ENCODE measurements at places on chromosomes 4 and X.

GRCh38 chrX:19954335-19955096 is 36.3 kb downstream of the BCLAF3 start:
- no peak for DNase-seq

DNA sequence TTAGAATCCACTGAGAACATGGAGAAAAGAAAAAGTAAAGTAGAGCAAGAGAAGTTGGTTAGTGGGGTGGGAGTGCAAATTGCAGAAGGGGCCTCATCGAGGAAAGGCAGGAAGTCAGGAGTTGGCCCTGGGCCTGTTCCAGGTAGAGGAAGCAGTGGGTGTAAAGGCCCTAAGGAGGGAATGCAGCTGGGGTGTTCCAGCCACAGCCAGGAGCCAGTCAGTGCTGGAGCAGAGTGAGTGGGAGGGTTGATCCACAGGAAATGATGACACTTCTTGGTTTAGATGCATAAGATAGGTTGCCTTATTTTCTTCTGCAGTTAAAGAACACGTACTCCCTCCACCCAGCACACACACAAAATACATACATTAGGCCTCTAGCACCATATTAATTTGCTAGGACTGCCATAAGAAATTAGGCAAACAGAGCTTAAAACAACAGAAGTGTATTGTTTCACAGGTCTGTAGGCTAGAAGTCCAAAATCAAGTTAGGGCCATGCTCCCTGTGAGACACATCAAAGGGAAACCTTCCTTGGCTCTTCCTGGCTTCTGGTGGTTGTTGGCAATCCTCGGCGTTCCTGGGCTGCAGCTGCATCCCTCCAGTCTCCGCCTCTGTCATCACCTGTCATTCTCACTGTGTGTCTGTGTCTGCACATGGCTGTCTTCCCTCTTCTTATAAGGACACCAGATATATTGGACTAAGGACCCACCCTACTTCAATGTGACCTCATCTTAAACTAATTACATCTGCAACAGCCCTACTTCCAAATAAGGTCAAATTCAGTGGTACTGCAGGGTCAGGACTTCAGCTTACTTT is 205.9 kb downstream of the AASDH start:
- no peak for DNase-seq

DNA sequence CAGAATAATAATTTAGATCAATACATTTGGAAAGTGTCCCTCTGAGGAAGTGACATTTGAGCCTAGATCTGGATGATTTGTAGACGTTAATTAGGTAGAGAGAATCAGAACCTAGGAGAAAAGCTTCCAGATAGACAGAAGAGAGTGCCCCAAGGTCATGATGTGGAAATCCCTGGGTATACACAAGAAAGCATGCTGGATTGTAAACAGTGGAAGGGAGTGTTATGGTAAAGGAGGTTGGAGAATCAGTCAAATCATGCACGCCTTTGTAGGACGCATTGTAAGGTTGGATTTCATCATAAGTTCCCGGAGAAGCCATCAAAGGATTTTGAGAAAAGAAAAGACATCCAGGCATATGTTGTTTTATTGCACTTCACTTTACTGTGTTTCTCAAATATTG is 156.3 kb downstream of the PARM1 start:
- no peak for DNase-seq

- no peak for DNase-seq
Measured at GRCh38 chr4:184420881-184421416, 53.4 kb downstream of the IRF2 start.

DNA sequence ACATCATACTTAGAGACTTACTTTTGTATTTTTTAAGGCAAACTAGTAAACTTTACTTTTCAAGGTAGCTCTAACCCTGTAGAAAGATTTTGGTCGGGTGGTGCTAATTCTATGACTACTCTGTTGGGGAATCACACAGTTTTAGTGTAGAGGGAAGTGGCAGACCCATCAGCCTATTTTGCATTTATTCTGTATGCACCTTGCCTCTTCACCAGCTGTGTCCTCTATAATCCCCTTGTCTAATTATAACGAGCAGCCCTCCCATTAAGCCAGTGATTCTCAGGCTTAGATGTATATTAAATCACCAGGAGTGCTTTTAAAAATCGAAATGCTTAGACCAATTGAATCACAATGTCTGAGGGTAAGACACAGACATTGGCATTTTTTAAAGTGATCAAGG is 78.1 kb downstream of the GALNT7 start:
- no peak for DNase-seq

DNA sequence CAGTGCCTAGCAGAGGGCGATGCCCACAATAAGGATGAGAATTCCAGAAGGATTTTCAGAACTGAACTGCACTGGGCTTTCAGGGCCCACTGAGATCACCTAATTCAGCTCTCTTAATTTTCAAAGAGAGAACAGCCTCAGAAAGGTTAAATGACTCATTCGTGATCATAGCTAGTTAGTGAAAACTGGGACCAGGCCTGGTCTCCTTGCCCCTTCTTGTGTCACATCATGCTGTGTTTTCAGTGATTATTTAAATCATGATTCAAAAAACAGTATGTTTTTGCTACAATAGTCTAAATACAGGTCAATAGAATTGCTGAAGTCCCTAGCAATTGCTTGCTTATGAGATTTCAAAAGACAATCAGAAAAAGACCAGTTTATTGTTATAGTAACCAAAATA is 136.4 kb upstream of the PLAC1 start:
- no peak for DNase-seq

DNA sequence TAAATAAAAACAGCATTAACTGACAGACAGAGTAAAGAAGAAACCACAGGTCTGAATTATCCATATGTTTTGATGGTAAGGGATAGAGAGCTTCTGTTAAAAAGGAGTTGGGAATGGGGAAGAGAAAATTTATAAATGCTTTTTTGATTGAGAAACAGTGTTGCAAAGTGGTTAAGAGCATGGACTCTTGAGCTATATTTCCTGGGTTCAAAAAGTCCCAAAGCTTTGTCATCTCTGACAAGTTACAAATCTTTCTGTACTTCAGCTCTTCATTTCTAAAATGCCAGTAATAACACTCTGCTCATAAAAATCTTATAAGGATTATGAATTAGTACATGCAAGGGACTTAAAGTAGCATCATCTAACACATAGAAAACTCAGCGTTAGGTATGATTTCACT is 62.2 kb downstream of the N4BP2 start:
- no peak for DNase-seq

DNA sequence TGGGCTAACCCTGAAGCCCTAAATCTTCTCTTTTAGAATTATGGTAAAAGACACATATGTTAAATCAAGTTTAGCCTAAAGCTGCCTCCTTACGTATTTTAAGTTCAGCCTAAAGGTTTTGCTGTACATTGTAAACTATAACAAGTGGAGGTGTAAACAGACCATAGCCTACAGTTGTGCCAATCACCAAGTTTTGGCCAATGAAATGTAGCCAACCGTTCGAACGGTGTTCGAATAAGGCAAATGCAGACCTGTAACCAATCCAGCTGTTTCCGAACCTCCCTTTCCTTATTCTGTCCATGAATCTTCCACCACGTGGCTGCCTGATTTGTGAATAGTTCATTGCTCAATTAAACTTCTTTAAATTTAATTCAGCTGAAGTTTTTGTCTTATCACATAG is 52.1 kb upstream of the TBC1D9 start:
- DNase-seq: no peak

GRCh38 chr4:86957215-86957614 is 22.4 kb downstream of the AFF1 start:
- DNase-seq: no peak

DNA sequence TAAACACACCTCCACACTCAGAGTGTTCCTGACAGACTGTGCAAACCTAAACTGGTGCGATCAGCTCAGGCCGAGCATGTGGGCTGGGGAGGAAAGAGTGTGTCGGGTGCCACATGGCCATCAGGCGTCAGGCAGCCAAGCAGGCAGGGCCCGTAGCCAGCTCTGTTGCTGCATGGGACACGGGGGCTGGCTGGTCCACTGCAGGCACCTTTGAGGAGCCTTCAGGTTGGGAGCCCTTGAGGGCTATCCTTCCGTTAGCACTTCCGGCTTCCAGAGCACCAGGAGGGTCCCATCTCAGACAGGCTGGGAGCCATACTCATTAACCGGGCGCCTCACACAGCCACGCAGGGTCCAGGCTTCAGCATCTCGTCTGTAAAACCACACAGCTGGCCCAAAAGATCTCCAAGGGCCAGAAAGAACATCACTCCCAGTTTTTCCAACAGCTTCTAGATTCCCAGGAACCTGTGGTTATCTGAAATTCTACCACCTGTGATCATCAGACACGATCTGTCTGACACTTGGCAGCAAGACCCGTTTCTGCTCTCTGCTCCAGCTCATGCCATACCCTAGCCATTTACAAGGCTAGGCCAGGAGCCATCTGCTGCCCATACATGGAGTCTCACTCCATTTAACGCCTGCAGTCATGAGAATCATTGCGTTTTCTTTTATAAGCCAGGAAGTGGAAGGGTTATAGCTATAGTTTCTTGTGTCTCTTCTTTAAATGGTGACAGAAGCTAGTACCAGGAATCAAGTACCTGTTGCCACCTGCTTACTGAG is 87.5 kb downstream of the NSUN7 start:
- no peak for DNase-seq

DNA sequence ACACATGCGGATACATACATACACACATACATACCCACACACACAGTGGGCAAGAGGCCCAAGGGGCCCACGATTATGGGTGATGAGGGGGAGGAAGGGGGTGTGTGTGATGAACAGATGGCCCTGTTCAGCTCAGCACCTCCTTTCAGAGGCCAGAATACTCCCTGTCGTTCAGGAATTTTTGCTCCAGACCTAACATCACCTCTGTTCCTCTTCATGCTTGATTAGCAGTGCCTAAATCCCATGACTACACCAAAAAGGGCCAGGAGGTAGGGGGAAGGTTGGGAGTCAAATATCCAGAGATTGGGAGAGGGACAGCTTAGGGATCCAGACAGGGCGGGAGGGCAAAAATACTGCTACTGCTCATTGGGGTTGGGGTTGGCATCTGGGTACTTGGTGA is 42.7 kb downstream of the SMC1A start:
- no peak for DNase-seq

DNA sequence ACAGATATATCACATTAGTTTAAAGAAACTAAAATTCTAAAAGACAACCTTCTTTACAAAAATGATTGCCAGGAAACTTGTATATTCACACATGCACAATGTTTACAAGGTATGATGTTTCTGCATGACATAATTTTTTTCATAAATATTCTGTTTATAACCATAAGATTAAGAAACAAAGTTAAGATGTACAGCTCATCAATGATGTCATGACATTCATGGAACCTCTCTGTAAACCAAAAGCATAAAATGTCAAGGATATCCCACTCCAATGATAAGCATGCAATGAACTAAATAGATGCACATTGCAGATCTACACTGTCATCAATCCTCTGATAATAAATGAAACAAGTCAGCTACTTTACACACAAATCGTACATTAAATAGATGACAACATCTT is 136.0 kb downstream of the MAB21L2 start:
- DNase-seq: no peak

DNA sequence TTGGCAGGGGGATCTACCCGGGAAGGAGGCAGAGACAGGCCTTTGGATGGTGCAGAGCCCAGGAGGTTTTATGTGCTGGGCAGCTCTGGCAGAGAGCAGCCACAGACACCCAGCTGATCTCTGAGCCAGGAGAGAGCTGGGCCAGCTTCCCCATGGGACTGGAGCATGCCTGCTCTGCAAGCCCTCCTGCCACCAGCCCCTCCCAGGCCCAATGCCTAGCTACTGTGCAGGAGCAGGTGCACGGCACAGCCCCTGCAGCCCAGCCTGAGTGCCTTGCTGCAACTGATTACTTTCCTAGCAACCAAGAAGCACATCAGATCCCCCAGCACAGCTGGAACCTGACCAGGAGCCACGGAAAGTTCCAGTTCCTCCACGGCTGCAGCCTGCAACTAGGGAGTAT is 57.8 kb upstream of the BEND2 start:
- no peak for DNase-seq

- no peak for DNase-seq
Measured at GRCh38 chr4:149884529-149885181, 69.0 kb upstream of the IQCM start.

GRCh38 chr4:5710961-5711478 is at the start of gene EVC:
Gene EVC (plus strand): TSS chr4:5711201. CDS start chr4:5711381, 180 bp downstream.
- peak; percentile 90 for DNase-seq

DNA sequence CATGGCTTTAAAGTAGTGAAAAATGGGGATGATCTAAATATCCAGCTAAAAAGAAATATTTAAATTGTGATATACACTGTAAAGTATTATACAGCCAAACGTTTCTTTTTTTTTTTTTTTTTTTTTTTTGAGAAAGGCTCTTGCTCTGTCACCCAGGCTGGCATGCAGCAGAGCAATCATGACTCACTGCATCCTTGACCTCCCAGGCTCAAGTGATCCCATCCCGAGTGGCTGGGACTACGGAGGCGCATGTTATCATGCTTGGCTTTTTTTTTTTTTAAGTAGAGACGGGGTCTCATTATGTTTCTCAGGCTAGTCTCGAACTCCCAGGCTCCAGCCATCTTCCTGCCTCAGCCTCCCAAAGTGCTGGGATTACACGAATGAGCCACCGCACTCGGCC is 17.1 kb downstream of the SMIM14 start:
- no peak for DNase-seq

- no peak for DNase-seq
Measured at GRCh38 chr4:76703676-76704075, 194.3 kb downstream of the SOWAHB start.

GRCh38 chr4:152540293-152540674 is 4.4 kb upstream of the FBXW7 start:
- no peak for DNase-seq

GRCh38 chr4:8707045-8707781 is 114.6 kb downstream of the CPZ start:
- peak; percentile 46 for DNase-seq

DNA sequence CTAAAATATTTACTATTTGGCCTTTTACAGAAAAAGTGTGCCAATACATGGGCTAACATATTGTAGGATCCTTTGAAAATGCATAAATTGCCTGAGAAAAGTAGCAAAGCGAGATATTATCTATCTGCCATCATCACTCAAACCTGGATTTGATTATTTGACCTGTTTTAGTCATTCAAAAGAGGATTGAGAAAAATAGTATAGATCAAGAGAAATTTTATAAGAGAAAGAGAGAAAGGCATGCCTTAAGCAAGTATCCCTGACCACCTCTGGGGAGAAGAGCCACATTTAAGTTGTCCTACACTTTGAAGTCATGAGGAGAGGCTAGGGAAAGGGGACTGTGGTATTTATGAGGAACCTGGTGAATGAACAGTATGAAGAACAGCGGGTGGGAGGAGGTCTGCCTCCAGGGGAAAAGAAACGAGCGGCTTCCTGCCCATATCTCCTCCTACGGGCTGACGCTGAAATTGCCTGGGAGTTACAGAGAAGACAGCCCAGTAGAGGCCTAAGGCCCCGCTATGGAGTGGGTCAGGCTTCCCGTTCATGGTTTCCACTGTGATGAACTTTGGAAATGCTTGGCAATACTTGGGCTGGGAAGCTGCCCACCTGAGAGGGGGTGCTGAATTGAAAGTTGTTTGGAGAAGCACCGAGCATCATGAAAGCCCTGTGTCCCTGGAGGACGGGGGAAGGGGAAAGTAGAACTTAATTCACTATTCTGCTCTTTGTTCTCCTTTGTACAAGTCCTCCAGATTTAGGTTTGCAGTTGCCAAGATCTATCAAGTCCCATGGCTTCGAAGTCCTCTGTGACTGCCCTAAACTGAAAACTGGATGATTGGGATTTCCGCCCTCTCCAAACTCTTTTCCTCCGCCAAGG is 106.9 kb upstream of the ACSL4 start:
- DNase-seq: peak; percentile 58

- DNase-seq: no peak
Measured at GRCh38 chrX:135185795-135186443, 14.7 kb upstream of the CT55 start.

GRCh38 chr4:154489558-154490233 is 1.9 kb downstream of the DCHS2 start:
- DNase-seq: no peak

- DNase-seq: no peak
Measured at GRCh38 chr4:185598846-185599552, 63.7 kb upstream of the PDLIM3 start.
